ENCODE measurements at places on chromosomes 1 and 21.

DNA sequence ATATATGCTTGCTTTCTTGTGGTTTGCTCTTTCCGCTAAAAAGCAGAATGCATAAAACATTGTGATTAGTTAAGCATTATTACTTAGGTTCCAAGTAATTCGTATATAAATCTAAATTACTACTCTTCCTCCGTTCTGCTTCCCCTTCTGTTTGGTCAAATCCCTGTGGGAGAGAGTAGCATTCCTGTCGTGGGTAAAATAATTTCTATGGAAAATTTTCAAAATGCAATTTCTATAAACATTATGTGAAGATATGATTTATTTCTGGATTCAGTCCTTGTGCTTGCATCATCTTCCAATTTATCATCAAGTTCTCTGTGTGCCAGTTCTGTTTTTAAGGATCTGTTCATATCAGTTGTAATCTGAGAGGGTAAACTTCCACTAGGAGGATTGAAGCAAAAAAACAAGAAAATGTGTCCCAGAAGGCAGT lies 7.2 kb upstream of the WARS2 start:
- no peak for DNase-seq

- DNase-seq = no peak
Observed at GRCh38 chr1:35834218-35834617, 26.4 kb downstream of the AGO4 start.

DNA sequence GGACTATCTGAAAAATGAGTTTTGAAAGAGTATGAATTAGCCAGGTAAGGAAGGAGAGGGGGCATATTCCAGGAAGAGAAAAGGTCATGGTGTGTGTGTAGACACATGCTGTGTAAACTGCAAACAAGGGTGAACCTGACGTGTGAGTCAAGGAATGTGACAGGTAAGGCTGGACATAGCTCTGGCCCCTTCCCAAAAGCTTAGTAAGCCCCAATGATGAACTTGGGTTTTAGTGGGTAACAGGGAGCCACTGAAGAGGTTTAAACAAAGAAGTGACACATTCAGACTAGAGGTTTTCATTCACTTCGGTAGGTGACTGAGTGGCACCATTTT lies 36.7 kb downstream of the EGLN1 start:
- DNase-seq = no peak

GRCh38 chr1:39671433-39671792 lies 494 bp downstream of the NT5C1A start:
- DNase-seq = no peak

- DNase-seq = no peak
Observed at GRCh38 chr1:164466001-164466421, 93.0 kb upstream of the PBX1 start.

DNA sequence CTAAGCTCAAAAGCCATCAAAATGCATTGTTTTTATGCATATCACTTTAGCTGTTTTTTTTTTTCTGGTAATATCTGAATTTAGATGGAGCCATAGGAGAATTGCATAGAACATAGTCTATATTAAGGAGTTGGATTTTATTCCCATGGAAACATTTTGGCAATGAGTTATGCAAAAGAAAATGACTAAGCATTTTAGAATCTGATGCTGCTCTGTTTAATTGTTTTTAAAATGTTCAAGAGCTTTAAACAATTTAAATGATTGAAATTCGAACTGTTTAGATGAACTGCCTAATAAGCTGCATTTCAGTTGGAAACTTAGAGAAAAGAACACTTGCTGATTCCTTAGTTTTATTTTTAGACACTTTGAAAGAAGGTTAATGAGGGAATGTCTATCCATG lies 1531.5 kb upstream of the B3GALT2 start:
- no peak for DNase-seq

GRCh38 chr21:37699024-37699775 lies 217.1 kb downstream of the KCNJ6 start:
- DNase-seq = no peak

DNA sequence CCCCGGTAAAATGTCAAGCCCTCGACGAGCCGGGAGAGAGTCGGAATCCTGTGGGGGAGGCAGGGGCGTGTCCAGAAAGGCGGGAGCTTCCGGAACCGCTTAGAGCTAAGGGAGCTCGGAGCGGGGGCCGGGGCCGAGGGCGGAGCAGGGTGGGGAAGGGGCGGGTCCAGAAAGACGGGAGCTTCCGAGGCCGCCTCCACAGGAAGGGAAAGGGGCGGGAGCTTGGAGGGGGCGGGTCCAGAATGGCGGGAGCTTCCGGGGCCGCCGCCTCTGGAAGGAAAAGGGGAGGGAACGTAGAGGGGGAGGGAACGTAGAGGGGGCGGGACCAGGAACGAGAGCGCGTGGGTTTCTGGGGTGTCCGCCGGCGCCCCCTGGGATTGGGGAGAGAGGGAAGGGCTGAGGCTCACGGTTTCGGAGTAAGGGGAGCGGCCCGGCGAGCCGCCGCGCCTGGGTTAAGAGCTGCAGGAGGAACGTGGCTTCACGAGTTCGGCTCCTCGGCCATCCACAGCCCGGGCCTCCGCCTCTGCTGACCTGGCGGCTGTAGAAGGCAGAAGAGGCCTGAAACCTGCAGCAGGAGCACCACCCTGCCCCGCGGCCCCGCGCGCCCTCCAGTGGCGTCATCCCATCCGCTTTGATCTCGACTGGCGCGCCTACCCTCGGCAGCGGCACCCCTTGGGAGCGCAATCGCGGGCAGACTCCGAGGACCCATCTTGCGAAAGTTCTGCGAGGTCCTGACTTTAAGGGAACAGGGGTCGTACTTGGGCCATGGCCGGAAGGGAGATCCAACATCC lies 23.0 kb upstream of the HPDL start:
- peak; percentile 99 for DNase-seq

DNA sequence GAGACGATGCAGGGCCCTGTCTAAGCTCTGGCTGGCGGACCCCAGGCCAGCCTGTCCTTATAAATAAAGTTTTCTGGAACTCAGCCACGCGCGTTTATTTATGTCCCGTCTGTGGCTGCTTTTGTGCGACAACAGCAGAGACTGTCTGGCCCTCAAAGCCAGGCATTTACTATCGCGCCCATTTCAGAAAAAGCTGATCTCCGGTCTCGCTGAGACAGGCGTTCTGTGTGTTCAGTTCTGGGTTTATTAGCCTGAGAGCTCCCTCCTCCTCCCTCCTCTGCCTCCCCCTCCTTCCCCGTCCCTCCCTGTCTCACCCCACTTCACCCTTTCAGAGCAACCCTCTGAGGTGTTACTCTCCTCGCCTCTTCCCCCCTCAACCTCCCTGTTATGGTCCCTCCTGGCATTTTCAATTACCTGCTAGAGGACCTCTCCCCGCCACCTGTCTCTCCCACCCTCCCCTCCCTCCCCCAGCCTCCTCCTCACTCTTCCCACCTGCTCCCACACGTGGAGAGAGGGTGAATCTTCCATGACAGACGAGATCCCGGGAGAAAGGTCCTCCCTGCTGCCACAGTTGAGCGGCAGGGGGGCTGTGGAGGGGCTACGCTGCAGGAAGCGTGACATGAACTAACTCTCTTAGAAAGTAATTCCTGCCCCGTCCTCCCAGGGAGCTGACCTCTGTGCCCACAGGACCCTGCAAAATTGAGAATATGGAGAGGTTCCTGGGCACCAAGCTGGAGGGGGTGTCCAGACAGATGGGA lies 59.9 kb downstream of the SPSB1 start:
- DNase-seq = no peak

- DNase-seq = no peak
Observed at GRCh38 chr1:165143437-165144065, 213.0 kb downstream of the LMX1A start.

DNA sequence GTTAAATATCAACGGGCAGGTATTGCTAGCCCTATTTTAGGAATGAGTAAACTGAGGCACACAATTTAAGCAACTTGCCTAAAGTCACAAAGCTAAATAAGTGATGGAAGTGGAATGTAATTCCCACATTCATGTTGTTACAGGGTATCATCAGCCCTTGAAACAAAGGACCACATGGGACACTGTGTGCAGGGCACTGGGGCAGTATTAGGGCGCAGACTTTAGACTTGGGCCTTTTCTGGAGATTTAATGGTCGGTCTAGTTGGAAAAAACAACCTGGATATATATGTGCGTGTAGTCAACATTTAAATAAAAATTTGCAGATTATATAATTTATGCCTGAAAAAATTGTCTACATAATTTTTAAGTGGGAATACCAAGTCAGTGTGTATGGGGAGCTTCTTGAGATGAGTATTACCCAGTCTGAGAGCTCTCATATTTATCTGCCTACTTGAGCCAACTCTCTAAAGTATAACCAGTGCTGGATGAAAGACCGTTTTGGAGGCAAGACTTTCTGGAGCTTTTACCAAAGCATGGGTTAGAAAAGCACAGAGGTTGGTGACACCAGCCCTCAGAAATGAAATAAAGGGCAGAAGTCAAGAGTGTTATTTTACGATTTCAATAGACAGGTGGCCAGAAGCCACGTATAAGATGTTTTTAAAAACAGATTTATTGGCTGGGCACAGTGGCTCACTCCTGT lies 1.6 kb downstream of the KDM1A start:
- no peak for DNase-seq

DNA sequence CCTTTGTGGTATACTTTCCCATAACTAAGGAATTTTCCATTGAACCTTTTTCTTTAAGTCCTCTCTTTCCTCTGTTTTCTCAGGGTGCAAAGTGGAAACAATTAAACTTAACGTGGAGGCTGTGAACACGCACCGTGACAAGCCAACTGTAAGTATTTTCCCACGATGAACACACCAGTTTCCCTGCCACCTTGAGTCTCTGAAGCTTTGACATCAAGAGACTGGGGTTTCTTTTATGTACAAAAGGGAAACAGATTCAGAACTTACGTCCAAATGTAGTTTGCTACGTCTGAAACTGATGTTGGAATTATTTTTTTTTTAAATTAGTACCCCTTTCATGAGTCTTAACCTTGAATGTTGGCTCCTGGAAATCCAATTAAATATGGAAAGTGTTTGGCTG lies 17.2 kb upstream of the C4BPB start:
- DNase-seq = no peak

DNA sequence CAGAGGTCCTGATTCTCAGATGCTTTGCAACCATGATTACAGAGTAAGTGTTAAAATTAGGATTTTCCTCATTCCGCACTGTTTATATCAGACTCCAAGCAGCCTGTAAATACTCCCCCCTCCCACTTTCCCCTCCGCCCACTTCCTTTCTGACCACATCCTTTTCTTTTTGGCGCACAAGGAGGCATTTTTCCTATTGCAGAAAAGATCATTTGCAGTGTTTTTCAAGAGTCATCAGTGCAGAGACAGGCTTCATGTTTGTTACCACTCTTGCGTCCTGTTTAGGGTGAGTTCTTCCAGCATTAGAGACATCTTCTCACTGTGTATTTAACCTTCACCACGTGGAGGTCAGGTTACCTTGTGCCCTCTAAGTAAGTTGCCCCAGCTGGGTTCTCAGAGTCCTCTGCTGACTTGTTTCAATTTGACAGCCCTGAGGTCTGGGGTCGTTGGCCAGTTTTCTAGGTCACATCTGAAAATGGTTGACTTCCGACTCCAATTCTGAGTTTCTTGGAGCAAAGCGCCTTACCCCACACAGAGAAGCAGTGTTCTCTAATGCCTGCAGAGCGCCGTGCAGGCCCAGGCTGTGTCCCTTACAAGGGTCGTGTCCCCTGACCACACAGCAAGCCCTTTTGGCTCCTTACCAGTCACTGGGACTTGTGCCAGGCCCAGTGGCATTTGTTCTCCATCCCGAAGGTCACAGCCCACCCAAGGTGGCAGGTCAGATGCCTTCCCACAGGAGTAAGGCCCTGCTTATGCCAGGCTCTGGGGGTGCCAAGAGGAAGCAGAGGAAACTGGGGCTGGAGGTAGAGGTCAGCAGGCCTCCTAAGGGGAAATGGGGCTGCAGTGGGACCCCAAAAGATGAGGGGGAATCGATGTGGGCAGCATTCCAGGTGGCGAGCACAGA lies 85.6 kb downstream of the FAM78B start:
- DNase-seq = no peak

DNA sequence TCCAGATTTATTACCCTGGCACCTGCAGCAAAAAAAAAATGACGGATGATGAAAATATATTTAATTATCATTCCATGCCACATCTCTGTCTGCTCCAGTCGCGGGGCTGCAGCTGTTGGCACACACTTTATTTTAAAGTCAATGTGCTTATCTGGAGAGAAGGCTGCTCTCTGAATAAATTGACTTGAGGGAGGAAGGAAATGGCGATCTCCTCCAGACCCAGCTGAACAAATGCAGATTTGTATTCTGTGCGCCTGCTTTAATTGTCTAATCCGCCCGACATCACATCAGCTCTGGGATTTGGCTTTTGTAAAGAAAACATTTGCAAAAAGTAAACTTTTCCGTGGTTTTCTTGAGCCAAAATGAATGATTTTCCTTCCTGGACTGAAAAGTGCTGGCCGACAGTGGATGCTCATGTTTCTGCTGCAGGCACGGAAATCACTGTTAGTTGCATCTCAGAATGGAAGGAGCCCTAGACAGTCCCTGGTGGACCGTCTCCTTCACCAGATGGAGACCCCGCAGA lies 150.2 kb downstream of the CAMTA1 start:
- no peak for DNase-seq

- DNase-seq = no peak
Observed at GRCh38 chr1:87730274-87731216, 401.9 kb downstream of the LMO4 start.

- no peak for DNase-seq
Observed at GRCh38 chr1:114353262-114353661, 157.7 kb downstream of the TRIM33 start.

DNA sequence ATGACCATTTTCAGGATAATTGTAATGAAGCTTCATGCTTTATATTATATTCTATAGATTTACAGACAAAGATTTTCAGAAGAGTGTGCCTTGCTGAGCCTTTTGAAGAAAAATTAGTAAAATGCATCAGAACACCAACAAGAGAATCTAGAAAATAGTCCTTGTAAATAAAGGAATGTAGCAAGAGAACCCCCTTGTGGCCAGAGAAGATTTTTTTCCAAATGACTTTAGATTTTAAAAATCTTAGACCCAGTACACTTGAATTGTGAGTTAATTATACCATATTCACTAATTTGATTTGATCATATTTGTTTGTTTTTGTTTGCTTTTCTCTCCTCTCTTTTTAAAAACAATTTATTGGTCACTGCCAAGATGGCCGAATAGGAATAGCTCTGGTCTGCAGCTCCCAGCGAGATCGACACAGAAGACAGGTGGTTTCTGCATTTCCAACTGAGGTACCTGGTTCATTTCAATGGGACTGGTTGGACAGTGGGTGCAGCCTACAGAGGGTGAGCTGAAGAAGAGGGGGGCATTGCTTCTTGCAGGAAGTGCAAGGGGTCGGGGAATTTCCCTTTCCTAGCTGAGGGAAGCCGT lies 12.8 kb upstream of the IFI44L start:
- DNase-seq = no peak

- no peak for DNase-seq
Observed at GRCh38 chr1:221994274-221994698, 252.4 kb upstream of the DUSP10 start.

GRCh38 chr1:71994646-71995045 lies 287.7 kb downstream of the NEGR1 start:
- DNase-seq = no peak

DNA sequence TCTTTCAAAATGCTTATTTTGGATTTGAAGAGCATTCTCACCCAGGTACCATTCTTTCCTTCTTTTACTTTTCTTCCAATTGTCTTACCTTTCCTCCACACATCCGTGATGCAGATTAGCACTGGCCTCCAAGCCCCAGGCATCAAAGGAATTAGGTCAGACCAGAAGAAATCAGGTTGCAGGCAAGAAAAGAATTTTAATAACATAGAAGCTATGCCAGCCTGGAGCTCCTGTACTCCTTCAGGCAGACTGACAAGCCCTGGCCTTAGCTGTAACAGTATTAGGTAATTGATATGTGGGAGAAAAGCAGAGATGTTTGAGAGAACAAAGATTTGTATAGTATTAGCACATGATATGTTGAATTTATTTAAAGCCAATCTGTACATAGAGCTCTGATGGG lies 390.4 kb upstream of the ADGRL2 start:
- no peak for DNase-seq

Measured in CD4-positive, alpha-beta T cell treated with Interleukin-2 at 100 ng/mL for 4 hours (primary cell).